ENCODE measurements at places on chromosomes 6 and 20.

GRCh38 chr6:87700397-87701343 lies 1.4 kb downstream of the AKIRIN2 start:
- no peak for DNase-seq

DNA sequence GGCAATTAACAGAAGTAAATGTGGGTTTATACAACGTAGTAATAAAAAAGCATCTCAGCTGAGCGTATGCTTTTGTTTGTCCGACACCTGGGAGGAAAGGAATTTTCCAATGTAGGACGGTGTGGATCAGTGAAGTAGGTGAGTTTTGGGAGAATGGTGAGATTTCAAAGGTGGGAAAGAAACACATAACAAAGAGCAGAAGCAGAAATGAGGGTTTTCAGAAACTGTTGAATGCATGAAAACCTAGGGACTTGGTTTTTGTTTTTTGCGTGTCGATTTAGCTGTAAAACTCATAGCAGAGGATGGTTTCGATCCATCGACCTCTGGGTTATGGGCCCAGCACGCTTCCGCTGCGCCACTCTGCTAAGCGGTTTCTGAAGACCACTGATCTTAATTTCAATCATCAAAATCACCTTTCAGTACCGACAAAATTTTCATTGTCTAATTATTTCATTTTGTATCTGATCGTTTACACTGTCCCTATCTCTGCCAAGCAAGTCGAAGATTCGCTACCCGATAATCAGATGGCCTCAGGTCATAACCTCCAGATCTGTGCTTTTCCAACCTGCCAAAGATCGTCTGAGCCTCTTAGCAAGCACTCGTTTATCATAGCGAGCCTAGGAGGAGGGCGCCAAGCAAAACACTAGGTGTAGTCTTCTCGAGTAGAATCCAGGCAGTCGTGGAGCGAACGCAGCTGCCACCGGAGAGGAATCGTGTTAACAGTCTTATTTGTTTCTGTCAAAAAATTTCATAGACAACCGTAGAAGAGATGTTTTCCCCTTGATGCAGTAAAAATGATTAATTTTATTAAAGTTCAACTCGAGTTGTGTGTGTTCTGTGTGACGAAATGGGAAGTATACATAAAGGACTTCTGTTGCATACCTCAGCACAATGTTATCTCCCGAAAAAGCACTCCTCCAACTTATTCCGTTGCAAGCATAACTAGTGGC lies 20.9 kb upstream of the POM121L2 start:
- peak; percentile 75 for DNase-seq

DNA sequence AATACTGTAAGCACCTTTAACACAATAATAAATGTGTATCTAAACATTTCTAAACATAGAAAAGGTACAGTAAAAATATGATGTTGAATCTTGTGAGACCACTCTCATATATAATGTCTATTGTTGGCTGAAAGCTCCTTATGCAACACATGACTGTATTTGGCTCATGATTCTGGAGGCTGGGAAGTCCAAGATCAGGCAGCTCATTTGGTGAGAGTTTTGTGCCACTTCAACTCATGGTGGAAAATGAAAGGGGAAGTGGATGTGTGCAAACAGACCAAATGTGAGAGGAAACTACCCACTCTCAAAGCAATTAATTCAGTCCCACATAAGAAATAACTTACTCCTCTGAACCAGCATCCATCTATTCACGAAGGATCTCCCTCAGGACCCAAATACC lies 257.7 kb upstream of the OPRM1 start:
- DNase-seq: no peak

DNA sequence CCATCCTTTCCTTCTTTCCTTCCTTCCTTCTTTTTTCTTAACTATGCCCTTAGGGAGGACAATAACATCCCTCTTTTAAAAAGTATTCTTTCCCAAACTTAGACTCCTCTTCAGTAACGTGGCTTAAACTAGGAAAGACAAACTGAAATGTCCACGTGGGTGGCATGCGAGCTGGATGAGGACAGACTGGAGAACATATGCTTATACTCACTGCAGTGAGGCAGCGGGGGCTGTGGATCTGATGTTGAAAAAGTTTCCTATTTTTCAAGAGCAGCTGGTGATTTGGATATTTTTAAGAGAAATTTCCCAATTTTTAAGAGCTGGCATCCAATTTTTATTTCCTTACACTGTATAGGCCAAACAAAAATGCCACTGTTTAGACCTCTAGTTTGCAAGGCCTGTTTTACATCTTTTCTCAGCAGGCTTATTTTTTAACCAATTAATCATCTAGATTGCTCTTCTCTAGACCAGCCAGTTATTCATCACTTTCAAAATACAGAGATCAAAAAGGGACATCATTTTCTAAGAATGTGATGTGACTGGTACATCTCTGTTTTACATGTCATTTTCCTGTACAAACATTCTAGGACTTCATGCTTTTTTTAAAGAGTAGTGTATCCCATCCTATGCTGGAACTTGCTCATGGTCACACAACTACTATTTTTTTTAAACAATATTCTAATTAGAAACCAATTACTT lies 226.5 kb downstream of the BTBD9 start:
- DNase-seq: no peak
